Brain microvascular endothelial cell (primary cell): ENCODE measurements at places on chromosomes 4 and X.

DNA sequence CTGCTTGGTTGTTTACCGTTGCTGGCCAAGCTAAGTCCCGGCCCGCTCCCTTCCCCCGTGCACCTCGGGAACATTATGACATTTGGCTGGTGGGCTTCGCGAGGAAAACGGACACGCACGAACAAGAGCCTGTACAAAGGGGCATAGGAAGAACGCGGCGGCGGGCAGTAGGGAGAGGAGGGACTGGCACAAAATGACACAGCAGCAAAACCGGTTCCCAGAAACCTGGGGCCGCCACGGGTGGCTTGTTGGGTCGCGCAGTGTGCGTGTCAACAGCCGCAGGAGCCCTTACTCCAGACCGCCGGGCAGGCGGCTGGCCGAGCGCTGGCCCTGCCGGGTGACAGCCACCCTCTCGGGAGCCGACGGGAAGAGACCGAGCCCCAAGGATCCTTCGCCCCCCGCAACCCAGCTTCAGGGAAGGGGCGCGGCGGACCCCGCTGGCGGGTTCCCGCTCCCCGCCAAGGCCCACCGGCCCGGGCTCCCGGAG lies 1.6 kb upstream of the LIN54 start:
- peak; percentile 16 for DNase-seq

GRCh38 chr4:26821677-26822503 lies 38.8 kb upstream of the STIM2 start:
- DNase-seq = no peak

GRCh38 chr4:141761926-141762325 lies 125.5 kb downstream of the IL15 start:
- no peak for DNase-seq

GRCh38 chr4:4647041-4647440 lies 105.2 kb upstream of the STX18 start:
- no peak for DNase-seq

GRCh38 chr4:51867689-51868448 lies 24.9 kb downstream of the DCUN1D4 start:
- DNase-seq = no peak

DNA sequence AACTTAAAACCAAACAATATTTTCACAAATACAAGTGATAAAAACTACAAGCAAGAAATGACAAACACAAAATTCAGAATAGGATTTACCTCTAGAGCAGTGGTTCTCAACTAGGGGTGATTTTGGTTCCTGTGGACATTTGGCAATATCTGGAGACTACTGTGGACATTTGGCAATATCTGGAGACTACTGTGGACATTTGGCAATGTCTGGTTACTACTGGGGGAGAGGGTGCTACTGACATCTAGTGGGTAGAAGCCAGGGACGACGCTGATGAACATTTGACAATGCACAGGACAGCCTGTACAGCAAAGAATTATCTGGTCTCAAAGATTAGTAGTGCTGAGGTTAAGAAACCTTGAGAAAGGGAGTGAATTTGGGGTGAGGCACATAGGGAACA lies 169.8 kb downstream of the CLCN4 start:
- DNase-seq = peak; percentile 50

DNA sequence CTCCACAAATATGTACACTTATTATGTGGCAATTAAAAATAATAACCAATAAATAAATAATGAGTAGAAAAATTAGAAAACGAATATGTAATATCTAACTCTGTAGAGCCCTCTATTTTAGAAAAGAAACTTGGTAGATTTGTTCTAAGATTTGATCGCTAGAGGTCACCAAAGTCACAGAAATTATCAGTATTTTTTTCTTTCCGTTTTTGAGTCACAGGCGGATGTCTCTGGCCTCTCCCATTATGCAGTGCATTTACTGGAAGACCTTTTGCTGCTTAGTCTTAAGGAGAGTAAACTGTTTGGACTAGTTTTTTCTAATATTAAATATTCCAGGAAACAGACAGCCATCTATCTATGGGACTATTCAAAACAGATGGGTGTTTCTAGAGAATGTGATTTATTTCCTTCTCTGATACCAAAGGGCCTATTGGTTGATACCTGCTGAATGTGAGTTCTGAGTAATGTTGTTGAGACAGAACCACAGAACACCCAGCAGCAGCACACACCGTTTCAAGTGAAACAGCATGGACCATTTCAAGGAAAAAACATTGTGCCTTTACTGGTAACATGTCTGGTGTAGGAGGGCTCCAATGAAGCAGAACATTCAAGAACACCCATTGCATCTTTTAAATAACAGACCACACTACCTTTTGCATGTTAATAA lies 34.0 kb upstream of the GYPA start:
- peak; percentile 49 for DNase-seq

- DNase-seq = no peak
These were observed 67.4 kb downstream of the ENPP6 start for GRCh38 chr4:184150102-184150839.

GRCh38 chr4:160772668-160773067 lies 1391.1 kb downstream of the FSTL5 start:
- DNase-seq = peak; percentile 22

- no peak for DNase-seq
These were observed 20.0 kb downstream of the AMOT start for GRCh38 chrX:112820364-112821268.

DNA sequence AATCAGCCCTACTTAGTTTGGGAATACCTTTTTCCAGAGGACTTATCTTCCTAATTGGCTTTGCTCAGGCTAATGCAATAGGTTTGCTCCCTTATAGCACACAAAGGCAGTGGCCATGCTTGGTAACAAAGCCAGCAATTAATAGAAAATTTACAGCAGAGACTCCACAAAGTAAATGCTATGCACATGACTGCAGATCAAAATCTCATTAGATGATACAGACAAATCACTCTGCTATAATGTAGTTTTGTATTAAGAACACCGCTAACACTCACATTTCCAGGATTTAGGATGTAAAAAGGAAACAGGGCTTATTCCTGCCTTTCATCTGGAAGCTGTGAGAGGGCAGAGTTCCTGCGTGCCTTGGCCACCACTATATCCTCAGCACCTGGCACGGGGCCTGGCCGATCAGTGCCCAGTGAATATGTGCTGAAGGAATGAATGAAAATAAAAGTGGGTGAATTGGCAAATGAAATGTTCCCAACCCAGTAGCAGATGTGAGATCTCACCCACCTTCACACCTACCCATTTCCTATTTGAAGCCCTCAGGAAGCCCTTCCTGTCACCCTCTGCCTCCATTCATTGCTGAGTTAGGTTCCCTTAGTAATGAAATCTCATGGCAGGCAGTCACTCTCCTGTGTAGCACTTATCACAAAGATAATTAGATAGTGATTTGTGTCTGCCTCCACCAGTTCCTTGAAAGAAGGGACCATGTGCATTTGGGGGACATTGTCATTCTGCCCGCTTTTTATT lies 5.1 kb downstream of the SEPTIN6 start:
- no peak for DNase-seq

GRCh38 chr4:104425948-104426347 lies 68.7 kb downstream of the CXXC4 start:
- no peak for DNase-seq

GRCh38 chrX:103789004-103789403 lies 12.4 kb downstream of the PLP1 start:
- no peak for DNase-seq

DNA sequence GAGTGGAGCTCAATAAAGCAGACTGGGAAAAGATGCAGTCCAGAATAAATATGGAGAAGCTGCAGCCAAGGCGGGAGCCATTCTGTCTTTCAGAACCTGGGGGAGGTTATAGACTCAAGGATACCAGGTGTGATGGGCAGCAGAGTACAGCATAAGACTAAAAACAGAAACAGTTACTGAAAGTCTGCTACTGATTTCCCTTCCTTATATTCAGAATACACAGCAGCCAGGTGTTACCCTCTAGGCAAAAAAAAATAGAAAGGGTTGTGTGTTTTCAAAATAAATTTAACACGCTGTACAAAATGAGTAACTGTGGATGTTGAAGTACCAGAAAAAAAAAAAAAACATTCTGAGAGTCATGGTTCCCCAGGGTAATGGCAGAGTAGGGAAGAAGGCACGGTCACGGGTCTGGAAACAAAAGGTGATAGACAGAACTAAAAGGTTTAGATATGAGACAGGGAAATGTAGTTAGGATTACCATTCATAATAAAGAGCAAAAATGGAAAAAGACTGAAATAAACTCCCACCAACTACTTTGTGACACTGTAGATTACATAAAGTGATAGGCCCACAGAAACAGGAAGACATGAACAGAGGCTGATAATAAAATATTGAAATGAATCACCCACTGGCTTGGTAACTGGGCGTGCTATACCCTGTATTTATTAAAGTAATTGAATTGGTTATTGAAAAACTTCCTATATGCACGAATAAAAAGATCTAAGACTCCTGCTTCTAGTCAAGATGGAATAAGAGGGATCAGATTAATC lies 10.8 kb upstream of the HHIP start:
- DNase-seq = no peak

GRCh38 chrX:39017716-39018115 lies 216.5 kb downstream of the MID1IP1 start:
- DNase-seq = no peak

DNA sequence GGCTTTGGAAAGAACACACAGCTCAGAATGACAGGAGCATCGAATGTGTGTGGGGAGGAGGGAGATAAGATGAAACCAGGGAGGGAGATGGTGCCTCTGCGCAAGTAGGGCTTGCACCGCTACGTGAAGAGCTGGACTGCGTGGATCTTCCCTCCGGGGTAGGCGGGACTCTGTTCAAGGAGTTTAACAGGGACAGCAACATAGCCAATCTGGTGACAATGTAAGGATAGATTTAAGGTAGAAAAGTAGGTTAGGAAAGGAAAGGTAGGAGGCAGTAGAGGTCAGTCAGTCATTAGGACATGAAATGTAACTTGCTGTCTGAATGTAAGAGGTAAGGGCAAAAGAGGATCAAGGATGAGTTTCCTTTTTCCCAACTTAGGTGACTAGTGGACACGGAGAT lies 152.5 kb downstream of the DCTD start:
- DNase-seq = no peak

- DNase-seq = no peak
These were observed 17.2 kb downstream of the GPR174 start for GRCh38 chrX:79161655-79162054.

DNA sequence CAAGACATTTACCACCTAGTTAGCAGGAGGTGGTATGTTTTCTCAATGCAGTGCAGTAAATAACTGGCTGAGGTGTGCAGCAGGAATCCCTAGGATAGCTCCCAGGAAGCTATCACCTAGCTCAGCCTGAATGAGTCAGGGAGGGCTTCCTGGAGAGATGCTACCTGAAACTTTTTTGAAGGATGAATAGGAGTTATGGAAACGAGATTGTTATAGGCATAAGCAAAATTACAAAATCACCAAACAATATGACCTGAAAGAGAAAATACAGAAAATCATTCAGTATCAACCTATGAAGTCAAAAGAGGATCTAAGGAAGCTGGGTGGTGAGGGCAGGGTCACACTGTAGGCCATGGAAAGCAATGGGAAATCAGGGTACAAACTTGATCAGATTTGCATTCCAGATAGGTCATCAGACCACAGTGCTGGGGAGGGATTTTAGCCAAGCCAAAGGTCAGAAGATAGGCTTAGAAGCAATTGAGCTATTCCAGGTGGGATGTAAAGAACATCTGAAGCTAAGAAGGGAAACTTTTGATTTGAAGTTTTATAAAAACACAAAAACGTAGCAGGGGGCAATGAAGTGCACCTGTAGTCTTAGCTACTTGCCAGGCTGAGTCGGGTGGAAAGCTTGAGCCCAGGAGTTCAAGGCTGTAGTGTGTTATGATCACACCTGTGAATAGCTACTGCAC lies 11.3 kb downstream of the AREG start:
- DNase-seq = no peak

- no peak for DNase-seq
These were observed 89.5 kb downstream of the LCORL start for GRCh38 chr4:17932041-17932440.

DNA sequence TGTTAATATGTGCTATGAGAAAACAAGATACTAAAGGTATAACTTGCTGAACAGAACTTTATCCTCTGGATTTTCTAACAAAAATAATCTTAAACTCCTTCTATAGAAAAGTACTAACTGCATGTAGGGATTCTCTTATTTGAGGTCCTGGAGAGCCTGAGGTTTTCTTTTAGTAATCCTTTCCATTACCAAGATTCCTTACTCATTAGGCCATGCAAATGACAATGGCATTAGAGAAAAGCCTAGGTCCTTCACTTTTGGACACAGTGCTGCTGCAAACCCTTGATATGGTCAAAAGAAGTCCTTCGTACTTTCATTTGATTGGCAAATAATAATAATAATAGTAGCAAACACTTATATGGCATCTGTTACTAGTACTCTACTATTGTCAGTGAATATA lies 3.2 kb downstream of the MMRN1 start:
- DNase-seq = no peak

GRCh38 chr4:167509551-167509950 lies 275.3 kb upstream of the SPOCK3 start:
- no peak for DNase-seq

GRCh38 chr4:159607809-159608208 lies 504.9 kb downstream of the RAPGEF2 start:
- no peak for DNase-seq
